ENCODE measurements at places on chromosomes 16 and 17.

- DNase-seq = no peak
Measured at GRCh38 chr16:3868556-3868955, 12.0 kb downstream of the CREBBP start.

- DNase-seq = no peak
Measured at GRCh38 chr17:28892024-28892423, 5.5 kb downstream of the FLOT2 start.

- DNase-seq = no peak
Measured at GRCh38 chr17:41910701-41911391, 7.9 kb downstream of the ACLY start.

DNA sequence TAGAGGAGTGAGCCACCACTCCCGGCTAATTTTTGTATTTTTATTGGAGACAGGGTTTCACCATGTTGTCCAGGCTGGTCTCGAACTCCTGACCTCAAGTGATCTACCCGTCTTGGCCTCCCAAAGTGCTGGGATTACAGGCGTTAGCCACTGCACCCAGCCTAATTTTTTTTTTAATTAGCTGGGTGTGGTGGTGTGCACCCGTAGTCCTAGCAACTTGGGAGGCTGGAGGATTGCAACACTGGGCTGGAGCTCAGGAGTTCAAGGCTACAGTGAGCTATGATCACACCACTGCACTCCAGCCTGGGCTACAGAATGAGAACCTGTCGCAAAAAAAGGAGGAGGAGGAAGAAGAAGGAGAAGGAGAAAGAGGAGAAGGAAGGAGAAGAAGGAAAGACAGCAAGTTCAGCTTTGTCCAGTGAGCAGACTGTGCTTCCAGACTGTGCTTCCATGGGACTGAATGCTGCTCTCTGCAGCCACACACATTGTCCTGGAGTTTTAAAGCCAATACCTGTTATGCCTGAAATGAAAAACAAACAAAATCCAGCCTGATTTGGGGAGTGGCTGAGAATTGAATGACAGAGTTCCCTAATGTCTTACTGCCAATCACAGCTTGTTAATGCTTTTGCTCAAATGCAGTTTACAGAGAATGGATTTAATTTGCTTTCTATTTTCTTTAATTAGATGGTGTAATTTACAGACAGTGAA lies 2.8 kb upstream of the TNFRSF13B start:
- no peak for DNase-seq

DNA sequence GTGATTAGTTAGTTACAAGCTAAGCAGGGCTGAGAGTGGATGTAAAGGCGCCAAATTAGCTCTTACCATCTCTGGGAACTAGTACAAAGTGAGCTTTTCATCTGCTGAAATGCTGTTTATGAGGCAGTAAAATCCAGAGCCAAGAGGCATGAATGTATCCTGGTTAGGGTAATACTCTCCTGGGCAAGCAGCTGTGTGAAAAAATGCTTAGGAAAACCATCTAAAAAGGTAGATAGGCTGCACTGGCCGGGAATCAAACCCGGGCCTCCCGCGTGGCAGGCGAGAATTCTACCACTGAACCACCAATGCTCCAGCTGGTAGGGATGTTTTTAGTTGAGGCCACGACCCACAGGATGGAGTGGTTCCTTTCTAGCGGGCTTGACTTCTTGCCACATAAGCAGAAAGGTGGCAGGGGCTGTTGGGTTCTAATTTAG lies 23.0 kb downstream of the VAC14 start:
- DNase-seq = no peak

GRCh38 chr17:27327871-27328270 lies 34.0 kb downstream of the WSB1 start:
- no peak for DNase-seq

- no peak for DNase-seq
Measured at GRCh38 chr16:4788489-4788889, 344 bp upstream of the SEPTIN12 start.

- DNase-seq = no peak
Measured at GRCh38 chr16:2085669-2086068, 37.9 kb downstream of the TSC2 start.

GRCh38 chr16:2964475-2965336 lies 631 bp downstream of the KREMEN2 start:
- peak; percentile 20 for DNase-seq

DNA sequence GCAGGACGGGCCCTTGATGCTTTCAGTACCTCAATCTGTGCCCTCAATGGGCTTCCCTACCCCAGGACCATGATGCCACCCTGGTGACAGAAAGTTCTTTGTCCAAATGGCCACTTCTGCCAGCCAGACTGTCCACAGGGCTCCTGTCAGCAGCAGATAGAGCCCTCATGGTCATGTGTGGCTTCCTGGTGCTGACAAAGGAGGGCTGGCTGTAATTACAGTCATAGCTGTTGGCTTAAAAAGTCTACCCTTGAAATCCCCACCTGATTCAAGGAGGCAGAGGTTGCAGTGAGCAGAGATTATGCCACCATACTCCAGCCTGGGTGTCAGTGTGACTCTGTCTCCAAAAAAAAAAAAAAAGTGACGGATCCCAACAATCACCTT lies 3.3 kb downstream of the TRPV2 start:
- no peak for DNase-seq

DNA sequence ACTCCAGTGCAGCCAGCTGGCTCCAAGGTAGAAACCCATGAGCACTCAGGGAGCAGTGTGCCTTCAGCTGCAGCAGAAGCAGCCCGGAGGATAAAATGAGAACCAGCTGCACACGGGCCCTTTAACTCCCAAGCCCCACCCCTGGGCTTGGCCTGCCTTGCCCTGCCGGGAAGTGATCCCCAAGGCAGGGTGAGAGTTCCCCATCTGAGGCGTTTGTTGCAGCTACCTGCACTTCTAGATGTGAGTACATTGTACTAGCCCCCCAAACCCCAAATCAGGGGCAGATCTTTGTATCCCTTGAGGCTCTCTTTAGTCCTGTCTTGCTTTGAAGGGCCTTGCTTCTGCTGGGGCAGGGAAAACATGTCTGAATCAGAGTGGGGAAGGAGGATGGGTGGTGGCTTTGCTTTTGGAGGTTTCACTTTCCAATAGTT lies at the start of gene MVP:
TSS of gene MVP (plus strand) at position 192 of the 431 bp plus-strand sequence. CDS start 10,088 bp downstream, outside the sequence.
- no peak for DNase-seq

GRCh38 chr16:66848172-66848571 lies 4.0 kb downstream of the CA7 start:
- no peak for DNase-seq

DNA sequence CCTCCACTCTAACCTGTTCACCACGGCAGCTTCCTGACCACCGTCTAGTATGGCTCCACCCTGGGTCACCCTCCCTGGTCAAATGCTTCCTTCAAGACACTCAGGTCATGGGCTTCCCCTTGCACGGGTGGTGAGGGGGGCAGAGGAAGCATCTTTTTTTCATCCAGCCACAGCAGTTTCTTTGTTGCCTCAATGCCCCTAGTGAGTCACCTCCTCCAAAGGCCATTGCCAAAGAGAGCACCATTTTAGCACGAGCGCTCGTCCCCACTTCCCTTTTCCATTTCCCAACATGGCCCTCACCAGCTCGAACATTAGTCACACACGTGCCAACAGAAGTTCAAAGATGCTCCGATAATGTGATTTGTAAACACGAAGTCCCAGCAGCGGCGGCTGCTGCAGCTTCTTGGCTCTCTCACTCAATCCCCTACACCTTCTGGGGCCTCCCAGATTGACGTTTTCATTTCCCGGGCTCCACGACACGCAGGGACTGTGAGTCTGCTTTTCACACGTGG lies 134.6 kb downstream of the GAS7 start:
- DNase-seq = peak; percentile 57

DNA sequence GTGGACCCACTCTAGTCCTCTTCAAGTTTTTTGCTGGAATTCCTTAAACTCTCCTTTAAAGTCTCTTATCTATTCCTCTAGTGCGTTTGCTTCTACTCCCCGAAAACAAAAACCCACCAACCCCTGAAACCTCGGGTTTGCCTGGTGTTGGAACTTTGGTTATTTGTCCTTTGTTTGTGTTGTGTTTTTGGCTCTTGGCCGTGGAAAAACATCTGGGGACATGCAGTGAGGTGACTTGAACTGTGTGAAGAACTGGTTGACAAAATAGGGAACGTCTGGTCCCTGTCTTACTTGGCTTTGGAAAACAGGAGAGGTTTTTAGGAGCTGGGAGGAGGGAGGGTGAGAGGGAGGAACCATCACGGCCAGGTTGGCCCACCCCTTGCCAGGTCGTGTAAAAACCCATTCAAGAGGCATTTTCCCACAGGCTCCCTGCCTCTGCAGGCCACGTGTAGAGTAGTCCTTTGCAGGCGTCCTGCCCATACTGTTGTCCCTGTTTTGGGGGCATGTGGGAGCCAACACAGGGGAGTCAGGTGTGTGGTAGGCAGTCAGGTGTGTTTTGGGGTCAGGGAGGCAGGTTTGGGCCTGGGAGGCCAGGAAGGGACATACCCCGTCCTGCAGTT lies 169.3 kb downstream of the RAB11FIP4 start:
- DNase-seq = no peak

GRCh38 chr17:36616061-36617029 lies 15.0 kb downstream of the MRM1 start:
- no peak for DNase-seq

GRCh38 chr16:13130586-13130985 lies 229.2 kb downstream of the SHISA9 start:
- DNase-seq = no peak

- no peak for DNase-seq
Measured at GRCh38 chr17:55751720-55752250, 934 bp downstream of the PCTP start.

GRCh38 chr16:54289945-54290832 lies 3.6 kb upstream of the IRX3 start:
- no peak for DNase-seq

- no peak for DNase-seq
Measured at GRCh38 chr17:28570716-28571360, 486 bp downstream of the PIGS start.

DNA sequence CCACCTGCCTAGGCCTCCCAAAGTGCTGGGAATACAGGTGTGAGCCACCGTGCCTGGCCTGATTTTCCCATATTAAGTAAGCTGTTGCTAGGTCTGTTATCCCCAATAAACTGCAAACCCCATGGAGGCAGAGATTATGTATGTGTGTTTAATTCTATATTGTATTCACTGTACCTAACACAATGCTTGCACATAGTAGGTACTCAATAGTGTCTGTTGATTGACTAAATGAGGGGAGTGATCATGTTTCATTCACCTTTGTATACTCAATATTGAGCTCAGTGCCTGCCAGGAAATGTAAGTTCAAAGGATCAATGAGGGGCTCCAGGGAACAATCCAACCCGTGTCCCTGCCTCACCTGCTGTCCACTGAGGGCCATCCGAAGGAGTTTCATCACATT lies 14.6 kb upstream of the GGA2 start:
- DNase-seq = no peak

- no peak for DNase-seq
Measured at GRCh38 chr16:23482778-23483177, 27.5 kb downstream of the GGA2 start.

DNA sequence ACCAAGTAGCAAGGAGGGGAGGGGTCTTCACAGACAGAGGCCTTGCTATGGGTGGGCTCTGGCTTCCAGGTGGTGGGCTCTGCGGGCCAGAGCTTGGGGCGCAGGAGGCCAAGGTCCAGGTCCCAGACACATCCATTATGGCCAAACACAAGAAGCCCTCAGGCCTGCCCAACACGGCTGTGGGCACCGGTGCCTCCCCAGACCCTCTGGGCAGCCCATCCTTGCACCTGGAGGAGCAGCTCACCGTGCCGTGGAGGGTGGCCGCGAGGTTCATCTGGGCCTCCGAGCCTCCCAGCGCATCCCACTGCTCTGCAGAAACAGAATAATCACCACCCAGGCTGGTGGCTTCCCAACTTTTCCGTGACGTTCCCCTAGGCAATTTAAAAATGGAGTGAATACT lies 55.9 kb downstream of the TBC1D16 start:
- DNase-seq = no peak

- no peak for DNase-seq
Measured at GRCh38 chr17:43779145-43780125, 658 bp upstream of the DUSP3 start.

DNA sequence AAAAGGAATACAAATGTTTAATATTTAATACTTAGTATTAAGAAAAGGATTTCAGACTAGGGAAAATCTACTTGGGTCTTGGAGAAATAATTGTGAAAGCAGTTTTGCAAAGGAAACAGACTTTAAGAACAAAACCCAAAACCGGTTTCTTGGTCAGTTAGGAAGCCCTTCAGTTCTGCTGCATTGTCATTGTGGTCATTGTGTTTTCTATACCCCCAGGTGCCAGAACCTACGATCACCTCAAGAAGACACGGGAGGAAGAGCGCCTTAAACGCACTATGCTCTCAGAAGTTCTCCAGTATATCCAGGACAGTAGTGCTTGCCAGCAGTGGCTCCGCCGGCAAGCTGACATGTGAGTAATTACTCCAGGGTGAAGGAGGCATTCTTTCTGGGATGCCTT lies 19.5 kb upstream of the DUSP14 start:
- no peak for DNase-seq

- DNase-seq = no peak
Measured at GRCh38 chr17:71488851-71489250, 632.0 kb upstream of the SOX9 start.

DNA sequence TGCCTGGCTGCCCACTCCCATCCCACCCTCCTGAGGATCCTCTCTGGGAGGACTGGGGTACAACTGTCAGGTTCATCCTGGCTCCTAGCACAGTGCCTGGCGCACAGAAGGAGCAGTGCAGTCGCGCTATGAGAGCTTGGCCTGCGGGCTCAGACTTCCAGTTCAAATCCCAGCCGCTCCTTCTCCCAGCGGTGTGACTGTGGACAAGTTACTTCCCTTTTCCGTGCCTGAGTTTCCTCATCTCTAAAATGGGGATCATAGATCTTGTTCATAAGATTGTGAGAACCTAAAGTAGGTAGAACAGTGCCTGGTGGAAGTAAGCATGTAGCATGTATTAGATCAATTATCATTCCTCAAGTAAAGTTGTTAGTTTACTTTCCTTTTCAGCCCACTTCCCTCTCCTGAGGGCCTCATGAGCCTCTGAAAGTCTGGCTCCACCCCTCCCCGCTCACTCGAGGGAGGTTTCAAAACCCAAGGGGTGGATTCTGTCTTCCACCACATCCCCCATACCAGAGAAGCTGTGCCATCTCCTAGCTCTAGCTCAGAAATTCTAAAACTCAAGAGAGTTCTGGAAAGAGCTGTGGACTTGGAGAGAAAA lies 19.9 kb upstream of the COL1A1 start:
- no peak for DNase-seq

- no peak for DNase-seq
Measured at GRCh38 chr17:33922971-33923370, 332.1 kb upstream of the CCL2 start.

DNA sequence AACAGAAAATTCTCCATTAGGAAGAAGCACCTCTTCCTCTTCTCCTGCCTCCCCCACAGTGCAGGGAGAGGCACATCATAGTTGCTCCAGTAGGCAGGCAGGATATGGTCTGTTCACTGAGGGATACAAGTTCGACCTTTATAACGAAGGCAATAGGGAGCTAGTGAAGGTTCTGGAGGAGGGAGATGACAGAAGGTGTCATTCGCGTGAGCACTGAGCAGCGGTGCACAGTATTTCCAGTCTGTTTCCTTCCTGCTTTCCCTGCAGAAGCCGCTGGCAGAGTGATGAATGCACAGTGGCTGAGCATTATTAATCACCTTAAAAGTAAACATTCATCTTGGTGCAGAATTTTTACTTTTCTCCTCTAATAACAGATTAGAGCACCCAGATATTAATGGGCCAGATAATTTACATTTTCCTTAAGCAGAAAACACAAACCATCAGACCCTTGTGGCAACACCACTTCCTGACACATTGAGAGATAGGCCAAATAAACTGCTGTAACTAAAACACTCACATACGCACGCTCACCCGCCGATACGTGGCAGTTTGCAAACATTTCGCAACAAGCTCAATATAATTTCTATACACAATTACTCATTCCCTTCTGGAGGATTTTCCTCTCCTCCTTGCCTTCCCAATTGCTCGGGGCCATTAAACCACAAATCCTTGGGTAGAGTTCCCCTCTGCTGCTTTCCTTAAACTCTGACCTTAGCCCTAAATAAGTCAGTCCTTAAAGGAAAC lies 69.5 kb downstream of the AIPL1 start:
- DNase-seq = no peak
